ENCODE measurements at places on chromosomes 2 and 18.

DNA sequence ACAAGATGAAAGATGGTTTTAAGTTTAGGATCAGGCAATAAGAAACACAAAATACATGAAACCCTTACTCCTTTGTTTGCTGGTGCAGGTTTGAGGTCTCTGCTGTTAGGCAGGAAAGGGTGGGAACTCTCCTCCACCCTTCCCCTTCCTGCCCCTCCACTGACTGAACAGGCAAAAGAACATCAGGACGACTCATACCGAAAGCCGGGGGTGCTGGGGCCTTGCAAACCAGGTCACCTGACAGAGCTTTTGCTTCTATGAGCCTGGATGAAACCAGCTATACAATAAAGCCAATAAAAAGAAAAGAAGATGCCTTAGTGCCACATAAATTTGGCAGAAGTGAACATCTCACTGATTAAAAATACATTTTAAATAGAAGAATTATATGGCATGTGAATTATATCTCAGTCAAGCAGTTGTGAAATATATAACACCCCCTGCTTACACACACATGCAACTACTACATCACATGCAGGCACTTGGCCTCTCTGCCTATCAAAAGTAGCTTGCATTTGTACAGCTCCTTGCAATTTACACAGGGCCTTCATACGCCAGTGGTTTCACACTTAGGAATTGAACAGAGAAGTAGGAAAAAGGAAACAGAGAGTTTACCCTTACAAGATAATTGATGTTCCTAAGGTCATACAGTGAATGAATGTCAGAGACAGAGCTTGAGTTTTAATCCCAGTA lies 215.1 kb upstream of the TRIB2 start:
- DNase-seq: no peak

- DNase-seq: peak; percentile 88
Observed at GRCh38 chr18:5895876-5896740, 786 bp upstream of the TMEM200C start.

DNA sequence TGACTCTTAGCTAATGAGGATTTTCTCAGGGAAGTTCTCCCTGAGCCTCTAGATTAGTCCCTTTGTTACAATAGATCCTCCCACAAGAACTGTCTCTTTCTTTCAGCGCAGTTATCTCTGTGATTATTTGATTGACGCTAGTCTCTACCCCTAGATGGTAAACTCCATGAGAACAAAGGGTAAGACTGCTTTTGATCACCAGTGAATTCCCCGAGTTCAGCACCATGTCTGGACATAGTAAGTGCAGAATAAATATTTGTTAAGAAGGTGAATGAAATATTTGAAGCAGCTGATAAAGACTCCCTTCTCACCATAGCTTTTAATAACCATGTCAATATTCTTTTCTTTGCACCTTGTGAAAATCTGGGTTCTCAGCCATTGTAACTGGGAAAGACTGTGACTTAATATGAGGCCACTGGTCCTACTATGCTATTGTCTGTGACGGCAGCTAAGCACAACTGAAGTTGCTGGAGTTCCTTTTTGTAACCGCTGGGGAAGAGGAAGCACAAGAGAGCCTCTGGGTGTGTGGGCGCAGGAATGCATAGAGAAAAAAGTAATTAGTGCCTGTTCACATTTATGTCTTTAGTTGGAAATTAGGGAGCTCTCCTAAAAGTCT lies 214.7 kb downstream of the TGIF1 start:
- DNase-seq: peak; percentile 68

DNA sequence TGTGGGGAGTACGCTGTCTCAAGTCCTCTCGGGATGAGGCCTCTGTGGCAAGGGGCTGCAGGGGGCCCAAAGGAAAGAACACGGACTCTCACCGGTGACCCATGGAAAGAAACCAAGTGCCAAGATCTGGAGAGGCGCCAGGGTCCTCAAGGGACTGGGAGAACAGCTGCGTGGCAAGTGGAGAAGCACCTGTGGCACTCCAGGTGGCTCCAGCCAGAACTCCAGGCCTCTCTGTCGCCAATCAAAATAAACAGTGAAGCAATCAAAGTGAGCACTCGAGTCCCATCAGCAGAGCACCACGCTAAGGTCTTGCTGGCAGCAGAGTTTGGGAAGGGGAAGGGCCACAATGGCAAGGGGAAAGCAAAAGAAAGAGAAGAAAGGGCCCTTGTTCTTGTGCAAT lies 54.7 kb downstream of the BCL2 start:
- no peak for DNase-seq

DNA sequence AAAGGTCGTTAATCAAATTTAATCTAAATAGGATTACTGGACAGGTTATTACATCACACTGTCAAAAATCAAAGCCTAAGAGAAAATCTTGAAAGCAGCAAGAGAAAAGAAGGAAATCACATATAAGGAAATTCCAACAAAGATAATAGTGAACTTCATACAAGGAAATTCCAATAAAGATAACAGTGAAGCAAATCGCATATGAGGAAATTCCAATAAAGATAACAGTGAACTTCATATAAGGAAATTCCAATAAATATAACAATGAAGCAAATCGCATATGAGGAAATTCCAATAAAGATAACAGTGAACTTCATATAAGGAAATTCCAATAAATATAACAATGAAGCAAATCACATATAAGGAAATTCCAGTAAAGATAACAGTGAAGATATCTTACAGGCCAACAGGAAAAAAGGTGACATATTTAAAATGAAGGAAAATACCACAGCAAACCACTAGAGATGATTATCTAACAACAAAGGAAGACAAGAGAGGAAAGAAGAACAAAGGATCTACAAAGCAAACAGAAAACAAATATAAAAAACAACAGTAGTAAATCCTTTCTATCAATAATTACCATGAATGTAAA lies 787.7 kb downstream of the CCDC85A start:
- DNase-seq: no peak

- DNase-seq: no peak
Observed at GRCh38 chr2:208175840-208176153, 12.4 kb upstream of the CRYGA start.

- DNase-seq: no peak
Observed at GRCh38 chr2:135494503-135494902, 36.5 kb downstream of the ZRANB3 start.
